ENCODE measurements at places on chromosomes 4 and X.
A peak's percentile ranks its signal among the peaks of the same experiment; 100 is the strongest.

DNA sequence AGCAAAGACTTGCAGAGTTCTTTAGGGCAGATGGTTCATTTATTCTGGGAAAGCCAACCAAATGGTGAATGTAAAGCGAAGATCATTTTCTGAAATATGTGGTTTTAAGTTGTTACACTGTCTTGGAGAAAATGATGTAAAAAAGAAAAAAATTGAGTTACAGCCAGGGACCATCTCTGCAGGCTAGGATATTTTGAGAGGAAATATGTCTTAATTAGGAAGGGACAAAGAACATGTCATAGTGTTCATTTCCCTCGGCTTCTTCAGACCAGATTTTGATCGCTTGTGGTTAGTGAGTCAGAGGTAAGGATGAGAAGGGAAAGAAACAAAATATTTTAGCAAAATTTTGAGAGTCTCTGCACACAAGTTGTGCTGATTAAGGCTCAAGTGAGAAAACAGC is 59.0 kb upstream of the C1QTNF7 start:
- DNase-seq: no peak

GRCh38 chr4:77025643-77026321 is 50.0 kb downstream of the CCNI start:
- no peak for DNase-seq

- no peak for DNase-seq
Observed at GRCh38 chr4:76283900-76284299, 22.6 kb upstream of the STBD1 start.

DNA sequence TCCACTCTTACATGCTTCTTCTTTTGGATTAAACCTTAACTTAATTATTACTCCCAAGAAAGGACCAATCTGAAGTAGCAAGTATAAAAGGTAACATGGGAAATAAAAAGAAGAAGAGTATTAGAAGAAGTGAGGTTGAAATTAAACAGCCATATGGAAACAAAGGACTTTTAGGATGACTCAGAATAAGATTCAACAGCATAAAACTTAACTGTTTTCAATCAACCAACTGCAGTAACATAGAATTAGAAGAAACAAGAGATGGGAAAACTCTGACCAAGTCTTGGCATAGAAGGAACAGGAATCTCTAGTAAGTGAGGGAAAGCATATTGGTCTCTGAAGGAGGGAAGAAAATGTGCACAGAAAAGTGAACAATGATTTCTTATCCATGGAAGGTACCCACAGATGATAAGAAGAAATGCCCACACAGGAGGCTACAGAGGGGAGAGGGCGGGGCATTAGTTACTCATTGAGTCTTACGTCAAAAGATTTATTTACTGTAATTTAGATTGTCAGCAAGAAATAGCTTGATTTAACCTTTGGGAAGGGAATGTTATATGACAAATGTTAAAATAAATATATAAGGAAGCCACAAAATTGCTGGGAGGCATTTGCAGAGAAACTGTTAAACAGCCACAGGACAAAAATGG is 177.3 kb downstream of the BANK1 start:
- DNase-seq: no peak

- no peak for DNase-seq
Observed at GRCh38 chr4:86451560-86452330, 91.9 kb upstream of the MAPK10 start.

DNA sequence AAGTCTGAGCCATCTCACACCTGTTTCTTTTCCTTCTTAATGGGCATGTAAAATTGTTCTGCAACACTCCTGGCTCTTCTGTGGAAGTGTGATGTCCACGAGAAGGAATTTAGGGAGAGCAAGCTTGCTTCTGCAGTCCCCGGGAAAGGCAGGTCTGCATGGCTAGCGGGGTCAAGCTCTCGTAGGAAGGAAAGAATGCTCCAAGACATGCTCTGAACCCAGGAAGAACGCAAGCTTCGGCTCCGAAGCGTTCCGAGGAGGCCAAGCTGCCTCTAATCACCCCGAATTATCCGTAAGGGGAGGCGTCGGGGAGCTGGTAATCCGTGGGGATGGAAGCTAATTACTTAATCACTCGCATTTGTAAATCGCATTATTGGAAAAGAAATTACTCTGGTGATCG is 177.7 kb downstream of the CRLF2 start:
- DNase-seq: no peak

DNA sequence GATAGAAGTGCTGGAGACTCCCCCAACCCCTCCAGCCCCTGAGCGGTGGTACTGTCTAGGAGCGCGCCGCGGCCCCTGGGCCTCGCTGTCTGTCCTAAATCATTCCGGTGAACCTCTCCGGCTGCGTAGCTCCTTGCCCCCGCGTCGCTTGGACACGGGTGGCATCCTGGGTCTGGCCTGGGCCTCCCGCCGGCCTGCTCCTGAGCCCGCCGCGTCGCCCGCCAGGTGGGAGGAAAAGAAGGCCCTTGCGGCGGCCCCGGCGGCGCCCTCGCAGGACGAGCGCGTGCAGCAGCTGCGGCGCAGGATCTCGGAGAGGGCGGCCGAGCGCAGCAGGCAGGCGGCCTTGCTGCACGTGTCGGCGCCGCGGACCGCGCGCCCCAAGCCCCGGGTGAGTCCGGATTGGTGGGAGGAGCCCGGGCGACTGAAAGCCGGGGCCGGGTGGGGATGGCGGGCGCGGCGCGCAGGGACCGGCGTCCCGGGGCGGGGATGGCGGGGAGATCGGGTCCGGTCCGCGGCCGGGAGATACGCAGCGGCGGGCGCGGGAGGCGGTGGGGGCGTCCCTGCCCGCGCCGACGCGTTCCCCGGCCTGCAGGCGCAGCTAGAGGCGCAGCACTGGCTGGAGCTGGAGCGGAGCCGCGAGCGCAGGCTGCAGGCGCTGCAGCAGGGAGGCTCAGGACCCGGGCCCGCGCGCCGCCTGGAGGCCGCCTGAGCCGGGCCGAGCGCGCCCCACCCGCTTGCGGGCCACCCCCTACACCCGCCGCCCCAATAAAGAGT is 6.5 kb upstream of the RNF4 start:
- no peak for DNase-seq

DNA sequence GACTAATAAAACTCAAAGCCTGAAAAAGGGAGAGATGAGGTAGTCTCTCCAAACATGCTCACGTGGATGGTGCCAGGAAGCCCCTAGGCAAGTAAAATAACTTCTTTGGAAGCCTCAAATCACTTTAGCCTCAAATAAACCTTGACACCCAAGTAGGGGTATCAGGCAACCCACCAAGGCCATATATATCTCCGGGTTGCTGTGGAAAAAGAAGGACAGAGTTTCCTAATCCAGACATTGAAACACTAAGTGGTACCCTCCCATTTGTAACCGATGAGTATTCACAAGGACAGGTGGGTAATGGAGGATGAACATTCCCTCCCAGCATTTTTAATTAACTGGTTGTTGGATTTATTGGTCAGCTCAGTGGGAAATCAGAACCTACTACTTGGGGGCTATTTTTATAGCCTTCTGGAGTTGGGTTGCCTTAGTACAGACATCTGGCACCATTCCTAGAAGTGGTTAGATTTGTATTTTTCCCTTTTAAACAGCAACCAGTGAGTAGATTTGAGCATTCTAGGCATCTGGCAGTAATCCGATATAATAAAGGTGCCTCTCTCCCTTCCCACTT is 87.7 kb downstream of the GPC3 start:
- no peak for DNase-seq

GRCh38 chrX:70444326-70444945 is at the start of gene DLG3:
TSS of gene DLG3 (plus strand) at chrX:70444835. CDS start at chrX:70445202, 367 bp downstream.
- DNase-seq: no peak

GRCh38 chr4:91904556-91904955 is 399.2 kb upstream of the GRID2 start:
- no peak for DNase-seq

DNA sequence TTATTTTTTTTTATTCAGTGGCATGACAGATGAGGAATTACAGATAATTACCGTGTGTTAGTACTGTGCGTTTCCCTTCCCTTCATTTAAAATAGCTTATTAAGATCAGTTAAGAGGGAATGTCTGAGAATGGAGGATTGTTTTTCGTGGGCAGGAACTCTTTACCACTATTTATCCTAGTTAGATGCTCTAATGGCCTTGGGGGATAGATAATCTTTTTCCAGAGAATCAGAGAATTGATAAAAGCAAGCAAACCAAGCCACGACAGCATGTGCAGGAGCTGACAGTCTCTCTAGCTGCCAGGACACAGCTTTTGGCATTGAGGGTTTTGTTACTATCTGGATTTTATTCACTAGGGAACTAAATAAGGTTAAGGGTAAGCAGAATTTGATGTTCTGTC is 128.7 kb downstream of the DCLK2 start:
- DNase-seq: no peak

- DNase-seq: no peak
Observed at GRCh38 chr4:109332926-109333464, 30.5 kb upstream of the COL25A1 start.

DNA sequence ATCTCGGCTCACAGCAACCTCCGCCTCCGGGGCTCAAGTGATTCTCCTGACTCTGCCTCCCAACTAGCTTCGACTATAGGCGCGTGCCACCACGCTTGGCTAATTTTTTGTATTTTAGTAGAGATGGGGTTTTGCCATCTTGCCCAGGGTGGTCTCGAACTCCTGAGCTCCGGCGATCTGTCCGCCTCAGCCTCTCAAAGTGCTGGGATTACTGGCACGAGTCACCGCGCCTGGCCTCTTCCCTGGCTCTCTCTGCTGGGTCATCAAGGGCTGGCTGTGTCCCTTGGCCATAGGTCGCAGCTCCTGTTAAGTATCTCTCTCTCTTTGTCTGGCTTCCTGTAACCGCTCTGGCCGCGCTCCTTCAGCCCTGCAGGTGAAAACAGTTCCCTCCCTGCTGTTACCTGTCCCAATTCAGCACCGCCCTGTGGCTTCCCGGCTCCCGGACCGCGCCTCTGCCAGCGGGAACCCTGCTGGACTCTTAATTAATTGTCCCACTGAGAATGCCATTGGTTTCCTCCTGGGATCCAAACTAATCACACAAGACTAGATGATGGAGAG is 1.3 kb upstream of the RGS12 start:
- DNase-seq: no peak

GRCh38 chrX:100424012-100424411 is 13.9 kb upstream of the PCDH19 start:
- no peak for DNase-seq

DNA sequence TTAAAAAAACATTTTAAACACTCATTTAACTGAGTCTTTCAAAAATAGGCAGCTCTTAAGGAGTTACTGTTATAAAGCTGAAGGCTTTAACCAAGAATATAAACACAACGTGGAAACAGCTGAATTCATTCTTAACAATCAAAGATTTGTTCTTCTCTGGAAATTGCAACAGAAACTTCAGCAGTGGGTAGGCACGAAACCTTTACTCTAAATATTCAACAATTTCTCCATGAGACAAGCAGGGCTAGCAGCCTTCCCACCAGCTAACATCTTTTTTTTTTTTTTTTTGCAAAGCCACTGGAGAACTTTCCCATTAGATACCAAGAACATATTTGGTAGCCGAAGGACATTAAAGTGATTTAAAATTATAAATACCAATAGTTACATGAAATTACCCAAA is 78.2 kb upstream of the PRSS48 start:
- DNase-seq: no peak

GRCh38 chrX:136021160-136021559 is 35.9 kb downstream of the SLC9A6 start:
- DNase-seq: no peak

- peak; percentile 85 for DNase-seq
Observed at GRCh38 chr4:137531986-137532868, at the start of gene PCDH18. TSS of gene PCDH18 (minus strand) at chr4:137532494. CDS start at chr4:137532088, 406 bp downstream.

- DNase-seq: no peak
Observed at GRCh38 chrX:140355429-140355828, 149.4 kb downstream of the SOX3 start.

GRCh38 chr4:16812041-16812440 is 86.4 kb downstream of the LDB2 start:
- DNase-seq: no peak

DNA sequence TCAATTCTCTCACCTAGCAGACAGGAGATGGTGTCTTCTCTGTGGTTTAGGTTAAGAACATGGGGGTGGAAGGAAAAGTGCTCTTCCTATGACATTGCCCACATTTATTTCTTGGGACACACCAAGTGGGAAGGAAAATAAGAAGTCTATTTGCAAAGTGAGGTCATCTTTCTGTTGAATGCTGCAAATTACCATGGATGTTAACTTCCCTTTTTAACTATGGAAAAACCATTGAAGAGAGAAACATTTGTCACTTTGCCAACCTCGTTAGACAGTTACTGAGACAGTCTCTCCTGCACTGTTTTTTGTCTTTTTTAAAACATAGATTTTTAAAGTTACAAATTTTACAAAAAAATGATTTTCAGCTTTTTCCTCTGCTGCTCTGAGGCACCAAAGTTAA is 72.8 kb upstream of the BEND4 start:
- no peak for DNase-seq

DNA sequence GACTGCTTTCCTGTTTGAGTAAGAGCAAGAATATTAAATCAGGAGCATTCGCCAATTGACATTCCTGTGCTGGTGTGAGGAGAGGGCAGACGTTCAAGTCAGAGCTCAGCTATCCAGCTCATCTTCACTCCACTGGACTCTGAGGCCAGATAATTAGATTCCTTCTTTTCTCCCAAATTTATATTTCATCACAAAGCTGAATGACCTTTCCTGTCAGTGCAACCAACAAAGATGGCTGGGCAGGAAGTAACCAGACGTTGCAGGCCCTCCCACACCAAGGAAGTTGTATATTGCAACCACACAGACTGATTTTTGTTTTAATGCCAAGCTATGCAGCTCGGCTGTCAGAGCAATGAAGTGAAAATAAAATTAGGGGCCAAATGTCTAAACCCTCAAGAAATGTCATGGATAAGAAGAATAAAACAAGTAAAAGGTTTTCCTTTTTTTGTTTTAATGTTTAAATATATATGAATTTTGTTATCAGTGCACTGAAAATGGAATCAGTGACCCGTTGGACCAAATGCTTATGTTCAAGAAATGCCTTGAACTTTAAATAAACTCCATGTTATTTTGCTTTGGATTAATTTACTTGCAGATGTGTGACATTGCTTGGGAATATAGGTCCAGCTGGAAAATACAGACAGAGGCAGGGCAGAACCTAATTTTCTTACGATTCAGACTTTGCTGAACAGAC is 578.9 kb upstream of the FAT1 start:
- DNase-seq: no peak

DNA sequence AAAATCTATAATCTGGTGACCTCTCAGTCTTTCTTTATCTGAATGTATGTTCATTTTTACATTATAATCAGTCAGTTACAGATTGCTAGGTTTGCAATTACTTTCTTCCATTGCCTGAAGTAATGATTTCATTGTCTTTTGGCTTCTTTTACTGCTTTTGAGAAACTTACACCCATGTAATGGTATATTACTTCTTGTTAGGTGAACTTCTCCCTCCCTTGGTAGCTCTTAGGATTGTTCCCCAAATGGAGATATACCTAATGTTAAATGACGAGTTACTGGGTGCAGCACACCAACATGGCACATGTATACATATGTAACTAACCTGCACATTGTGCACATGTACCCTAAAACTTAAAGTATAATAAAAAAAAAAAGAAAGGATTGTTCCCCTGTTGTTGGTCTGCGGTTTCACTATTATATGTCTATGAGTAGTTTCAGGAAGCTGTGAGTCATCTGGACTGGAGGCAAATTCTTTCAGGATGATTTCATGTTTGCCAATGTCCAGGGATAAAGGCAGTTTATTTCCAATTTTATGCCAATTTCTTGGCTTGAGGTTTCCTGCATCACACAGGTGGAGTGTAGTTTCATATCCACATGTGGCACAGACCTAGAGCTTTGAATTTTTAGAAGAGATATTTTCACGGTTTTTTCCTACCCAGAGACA is 21.8 kb downstream of the SPANXC start:
- no peak for DNase-seq

Measured in thoracic aorta (tissue), 2 donors.